Hepatocyte (in vitro differentiated cells): ENCODE measurements at places on chromosomes 7 and 10. TPM values are rescaled to one million over a fixed set of nuclear protein-coding genes. Genes with fewer than 3 reads are reported as not detected.

Gene FKBP6
- 0.17 TPM in 1 of 2 replicates, not detected in the other for polyA plus RNA-seq

Gene NACAD
- polyA plus RNA-seq: 2.0 and 3.9 TPM in 2 replicates

Gene GRM3
- polyA plus RNA-seq: 0.07 and 0.13 TPM in 2 replicates

Gene CYP26A1
- 0.69 TPM in 1 of 2 replicates, not detected in the other for polyA plus RNA-seq

Gene ZNF746
- 15.2 and 15.6 TPM in 2 replicates for polyA plus RNA-seq

DNA sequence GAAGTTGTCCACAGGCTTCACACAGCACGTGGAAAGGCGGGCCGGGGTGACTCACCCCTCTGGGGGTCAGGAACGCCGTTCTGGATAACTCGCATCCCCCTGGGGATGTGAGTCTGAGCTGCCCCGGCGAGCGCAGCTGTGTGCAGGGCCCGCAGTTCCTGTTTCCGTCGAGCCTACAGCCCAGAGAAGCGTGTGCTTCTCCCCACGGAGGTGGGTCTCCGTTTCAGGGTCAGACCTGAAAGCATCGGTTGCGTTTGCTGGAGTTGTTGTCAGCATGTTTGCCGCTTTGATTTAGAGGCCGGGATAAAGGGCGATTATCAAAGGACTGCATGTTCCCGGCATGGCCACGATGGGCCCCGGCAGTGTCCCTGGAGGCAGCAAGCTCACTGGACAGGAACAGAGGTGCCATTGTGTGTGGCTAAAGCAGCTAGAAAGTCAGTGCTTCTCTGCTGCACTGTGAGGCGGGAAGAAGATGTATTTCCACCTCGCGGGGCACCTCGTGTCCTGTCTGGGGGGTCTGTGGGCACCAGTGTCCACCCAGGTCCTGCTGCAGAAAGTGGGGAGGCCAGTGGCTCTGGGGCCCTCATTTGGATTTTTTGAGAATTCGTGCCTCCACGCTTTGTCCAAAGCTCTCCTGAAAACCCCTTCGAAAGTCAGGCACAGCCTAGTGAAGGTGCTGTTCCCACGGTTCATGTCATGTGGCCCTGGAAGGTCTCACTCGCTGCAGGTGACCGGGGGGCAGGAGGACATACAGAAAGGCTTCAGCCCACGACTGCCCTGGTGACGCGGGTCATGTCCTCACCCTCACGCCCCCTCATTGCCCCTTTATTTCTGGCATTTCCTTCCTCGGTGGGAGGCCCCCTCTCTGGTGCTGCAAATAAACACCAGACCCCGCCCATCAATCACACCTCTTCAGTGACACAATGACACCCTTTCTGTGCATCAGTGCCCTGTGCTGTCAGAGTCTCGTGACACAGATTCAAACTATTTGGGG lies 27.4 kb upstream of the GDI2 start:
- DNase-seq: no peak

DNA sequence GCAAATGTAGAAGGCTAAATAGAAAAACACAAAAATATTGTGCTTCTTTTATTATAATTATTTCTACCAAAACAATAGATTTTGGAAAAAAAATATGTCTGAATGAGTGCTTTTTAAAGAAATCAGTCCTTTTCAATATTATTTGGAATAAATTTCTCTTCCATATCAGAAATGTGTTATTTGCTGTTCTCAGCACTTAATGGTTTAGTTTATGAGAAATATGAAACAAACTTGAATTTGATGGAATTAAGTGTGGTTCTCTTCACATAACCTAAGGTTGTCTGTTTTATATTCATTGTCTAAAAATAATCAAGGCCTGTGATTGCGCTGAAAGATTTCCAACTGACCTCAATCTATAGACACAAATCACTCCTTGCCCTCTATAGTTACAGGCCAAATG lies 203.0 kb downstream of the COBL start:
- no peak for DNase-seq

DNA sequence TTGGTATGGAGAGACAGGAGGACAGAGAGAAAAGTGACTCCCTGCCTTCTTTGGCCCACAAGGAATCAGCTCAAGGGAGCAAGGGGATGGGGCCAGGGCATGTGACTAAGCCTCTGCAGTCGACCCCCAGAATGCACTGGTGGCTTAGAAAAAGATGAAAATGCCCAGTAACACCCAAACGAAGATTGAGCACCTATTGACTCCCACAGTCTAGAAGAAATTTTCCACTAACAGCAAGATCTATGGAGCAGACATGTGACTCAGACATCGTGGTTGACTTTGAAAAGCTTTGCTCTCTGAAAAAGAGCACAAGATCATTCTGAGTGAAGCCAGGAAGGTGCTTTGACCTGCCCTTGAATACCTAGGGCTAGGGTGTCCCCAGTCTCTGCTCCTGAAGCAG lies 586.0 kb downstream of the CALN1 start:
- no peak for DNase-seq

GRCh38 chr10:58439632-58440364 lies 54.6 kb downstream of the TFAM start:
- DNase-seq: no peak

GRCh38 chr7:139602143-139602722 lies 78.7 kb downstream of the CLEC2L start:
- DNase-seq: peak; percentile 49
